ENCODE measurements at places on chromosomes 4 and X. TPM values are rescaled to one million over a fixed set of nuclear protein-coding genes. Genes with fewer than 3 reads are reported as not detected.

The SMAD1 gene
- 38.1 TPM for total RNA-seq

- no peak for DNase-seq
These were observed 12.0 kb upstream of the WDR19 start for GRCh38 chr4:39170301-39170700.

GRCh38 chr4:161519611-161520010 lies 644.2 kb downstream of the FSTL5 start:
- no peak for DNase-seq

The ZC4H2 gene
- total RNA-seq = 2.6 TPM

DNA sequence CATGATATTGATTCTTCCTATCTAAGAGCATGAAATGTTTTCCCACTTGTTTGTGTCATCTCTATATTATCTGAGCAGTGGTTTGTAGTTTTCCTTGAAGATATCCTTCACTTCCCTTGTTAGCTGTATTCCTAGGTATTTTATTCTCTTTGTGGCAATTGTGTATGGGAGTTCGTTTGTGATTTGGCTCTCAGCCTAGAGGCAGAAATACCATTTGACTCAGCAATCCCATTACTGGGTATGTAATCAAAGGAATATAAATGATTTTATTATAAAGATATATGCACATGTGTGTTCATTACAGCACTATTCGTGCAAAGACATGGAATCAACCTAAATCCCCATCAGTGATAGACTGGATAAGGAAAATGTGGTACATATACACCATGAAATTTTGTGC lies 172.7 kb upstream of the IL15 start:
- no peak for DNase-seq

The TRIML2 gene
- total RNA-seq = not detected

GRCh38 chrX:85591536-85591935 lies 212.1 kb upstream of the POF1B start:
- no peak for DNase-seq

- DNase-seq = no peak
These were observed 26.6 kb downstream of the PCDH7 start for GRCh38 chr4:30746735-30747134.

GRCh38 chr4:158213466-158213865 lies 3.2 kb downstream of the TMEM144 start:
- DNase-seq = no peak

The CAPN6 gene
- 6.0 TPM for total RNA-seq

DNA sequence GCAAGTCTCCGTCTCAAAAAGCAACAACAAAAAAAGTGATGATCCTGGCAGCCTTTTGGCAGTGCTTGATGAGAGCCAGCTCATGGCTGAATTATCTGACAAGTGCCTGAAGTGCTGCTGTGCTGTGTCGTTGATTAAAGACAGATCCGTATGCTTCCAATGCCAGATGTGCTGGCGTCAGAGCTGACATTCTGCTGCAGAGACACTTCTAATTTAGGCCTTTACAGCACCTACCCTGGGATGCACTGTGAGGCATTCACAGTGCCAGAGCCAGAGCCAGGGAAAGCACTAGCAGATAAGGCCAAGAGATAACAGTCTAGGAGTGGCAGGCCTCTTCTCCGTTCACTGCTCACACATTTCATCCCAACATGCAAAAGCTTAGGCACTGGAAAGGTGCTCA lies 995.5 kb downstream of the RAB28 start:
- no peak for DNase-seq

DNA sequence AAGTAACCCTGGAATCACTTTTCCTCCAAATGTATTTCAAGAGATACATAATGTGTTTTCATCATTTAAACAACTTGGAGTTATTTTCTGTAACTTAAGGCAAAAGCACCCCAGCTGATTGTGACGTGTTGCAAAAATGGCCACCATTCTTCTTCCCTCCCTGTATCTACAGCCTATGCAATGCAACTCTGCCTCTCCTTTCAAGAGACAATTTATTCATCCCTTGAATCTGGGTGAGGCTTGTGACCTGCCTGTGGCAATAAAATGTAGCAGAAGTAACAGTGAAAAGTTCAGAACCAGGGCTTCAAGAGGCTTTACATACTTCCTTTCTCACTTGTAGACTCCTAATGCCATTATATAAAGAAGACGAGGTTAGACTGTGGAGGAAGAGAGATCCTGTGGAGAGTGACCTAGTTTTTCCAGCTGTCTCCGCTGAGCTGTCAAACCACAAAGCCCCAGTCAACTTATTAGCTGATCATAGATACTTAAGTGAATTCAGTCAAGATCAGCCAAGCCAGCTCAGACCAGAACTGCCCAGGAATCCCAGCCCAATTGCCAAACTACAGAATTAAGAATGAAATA lies 81.0 kb upstream of the KLF3 start:
- no peak for DNase-seq

The HSD17B13 gene
- not detected for total RNA-seq

DNA sequence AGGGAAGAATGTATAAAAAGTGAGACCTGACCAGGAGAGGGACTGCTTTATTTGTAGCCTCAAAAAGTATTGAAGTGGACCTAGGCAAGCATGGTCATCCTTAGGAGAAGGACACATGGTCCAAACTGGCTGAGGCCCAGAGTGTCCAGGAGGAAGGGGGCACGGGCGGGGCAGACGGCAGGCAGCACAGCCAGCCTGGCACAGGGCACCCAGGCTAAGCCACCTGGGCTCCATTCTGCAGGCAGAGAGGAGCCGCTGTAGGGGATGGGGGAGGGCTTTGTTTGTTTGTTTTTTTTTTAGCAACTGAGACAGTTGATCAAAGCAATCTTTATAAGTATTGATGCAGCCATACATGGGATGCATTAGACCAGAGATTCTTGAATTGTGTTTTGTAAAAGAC lies 188.6 kb downstream of the PRDM5 start:
- no peak for DNase-seq

The ABCD1 gene
- 5.0 TPM for total RNA-seq

The GAGE12E gene
- not detected for total RNA-seq

- DNase-seq = no peak
These were observed 42.5 kb upstream of the ANTXR2 start for GRCh38 chr4:80115368-80116181.

- DNase-seq = no peak
These were observed 660 bp upstream of the COL25A1 start for GRCh38 chr4:109303140-109303496.

- peak; percentile 25 for DNase-seq
These were observed 278 bp downstream of the RELL1 start for GRCh38 chr4:37685823-37686372.

The AKAP14 gene
- not detected for total RNA-seq

DNA sequence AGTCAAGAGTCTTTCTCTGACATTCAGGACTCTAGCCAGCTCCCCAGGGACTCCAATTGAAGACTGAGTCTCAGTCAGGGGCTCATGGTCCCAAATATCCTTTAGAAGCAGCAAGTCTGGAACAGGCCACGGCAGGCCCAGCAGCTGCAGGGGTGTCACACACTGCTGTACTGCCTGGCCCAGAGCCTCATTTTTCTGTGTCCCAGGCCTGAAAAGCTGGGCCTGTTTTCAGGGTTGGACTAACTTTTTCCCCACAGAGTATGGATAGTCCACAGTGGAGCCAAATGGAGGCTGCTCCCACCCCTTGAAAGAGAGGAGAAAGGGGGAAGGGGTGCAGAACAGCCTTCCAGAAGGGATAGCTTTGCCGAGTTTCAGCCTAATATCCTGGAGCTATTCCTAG lies 146.8 kb upstream of the NALF2 start:
- DNase-seq = no peak

The FGF13 gene
- 0.48 TPM for total RNA-seq

DNA sequence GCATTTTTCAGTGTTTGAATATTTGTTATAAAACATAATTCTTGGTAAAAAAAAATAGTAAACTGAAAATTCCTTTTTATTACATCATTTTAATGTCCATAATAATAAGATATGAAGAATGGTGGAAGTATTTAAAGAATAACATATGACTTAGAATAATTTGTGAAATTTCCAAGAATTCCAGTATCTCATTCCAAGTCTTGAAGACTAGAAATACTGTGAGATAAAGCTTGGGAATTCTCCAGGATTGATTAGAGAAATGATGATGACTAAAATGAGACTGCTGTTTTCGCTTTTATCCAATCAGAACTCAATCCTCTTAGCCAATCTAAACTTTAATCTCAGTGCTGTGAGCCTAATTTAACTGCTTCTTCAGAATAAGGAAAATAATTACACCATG lies 184.2 kb upstream of the HCCS start:
- DNase-seq = no peak

- DNase-seq = no peak
These were observed 78.9 kb upstream of the CBR4 start for GRCh38 chr4:169089004-169089403.

- DNase-seq = no peak
These were observed 6.9 kb upstream of the HAND2 start for GRCh38 chr4:173536808-173537429.

The WDR19 gene
- 34.7 TPM for total RNA-seq

GRCh38 chr4:1010395-1011021 lies 918 bp upstream of the FGFRL1 start:
- DNase-seq = peak; percentile 24

- no peak for DNase-seq
These were observed 26.6 kb upstream of the IRF2 start for GRCh38 chr4:184500748-184501589.

DNA sequence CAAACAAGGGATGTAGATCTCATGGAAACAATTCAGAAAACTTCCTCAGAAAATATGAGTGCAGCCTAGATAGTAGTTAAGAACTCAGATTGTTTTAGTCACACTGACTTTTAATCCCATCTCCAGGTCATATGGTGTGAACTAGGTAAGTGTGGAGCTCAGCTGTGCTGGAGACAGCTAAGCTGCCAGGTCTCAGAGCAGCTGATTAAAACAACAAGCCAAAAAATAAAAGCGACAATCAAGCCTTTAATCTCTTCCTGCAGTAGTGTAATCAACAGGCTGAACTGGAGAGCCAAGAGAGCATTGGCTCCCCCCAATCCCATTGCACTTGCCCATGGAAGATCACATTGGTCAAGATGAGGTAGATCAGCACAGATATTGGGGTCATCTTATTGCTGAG lies 98.3 kb upstream of the ATOH1 start:
- DNase-seq = no peak

The SFRP2 gene
- 18.3 TPM for total RNA-seq

The GPR50 gene
- total RNA-seq = 0.18 TPM

- no peak for DNase-seq
These were observed 755 bp downstream of the ANKRD17 start for GRCh38 chr4:73257651-73258435.
